ENCODE measurements at places on chromosomes 6 and 20.

DNA sequence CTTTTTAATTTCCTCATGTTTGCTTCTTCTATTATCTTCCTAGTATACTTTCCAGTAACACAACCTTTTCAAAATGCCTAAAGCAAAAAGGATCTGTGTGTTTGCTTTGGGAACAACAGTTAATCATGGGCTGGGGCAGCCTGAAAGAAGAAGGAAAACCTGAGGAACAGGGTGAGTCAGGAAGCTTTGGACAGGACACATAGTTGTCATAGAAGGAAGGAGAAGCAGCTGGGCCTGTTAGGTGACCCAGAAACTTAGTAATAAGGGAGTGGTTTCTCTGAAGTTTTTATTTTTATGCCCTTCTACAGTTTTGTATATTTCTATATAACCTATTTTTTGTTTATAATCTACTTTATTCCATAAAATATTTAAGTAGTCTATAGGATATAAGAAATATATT is 61.4 kb downstream of the CD24 start:
- no peak for DNase-seq

- DNase-seq, result no peak
These were observed 71.1 kb downstream of the FIG4 start for GRCh38 chr6:109762166-109762565.

GRCh38 chr6:168123165-168123911 is 44.3 kb upstream of the FRMD1 start:
- no peak for DNase-seq

DNA sequence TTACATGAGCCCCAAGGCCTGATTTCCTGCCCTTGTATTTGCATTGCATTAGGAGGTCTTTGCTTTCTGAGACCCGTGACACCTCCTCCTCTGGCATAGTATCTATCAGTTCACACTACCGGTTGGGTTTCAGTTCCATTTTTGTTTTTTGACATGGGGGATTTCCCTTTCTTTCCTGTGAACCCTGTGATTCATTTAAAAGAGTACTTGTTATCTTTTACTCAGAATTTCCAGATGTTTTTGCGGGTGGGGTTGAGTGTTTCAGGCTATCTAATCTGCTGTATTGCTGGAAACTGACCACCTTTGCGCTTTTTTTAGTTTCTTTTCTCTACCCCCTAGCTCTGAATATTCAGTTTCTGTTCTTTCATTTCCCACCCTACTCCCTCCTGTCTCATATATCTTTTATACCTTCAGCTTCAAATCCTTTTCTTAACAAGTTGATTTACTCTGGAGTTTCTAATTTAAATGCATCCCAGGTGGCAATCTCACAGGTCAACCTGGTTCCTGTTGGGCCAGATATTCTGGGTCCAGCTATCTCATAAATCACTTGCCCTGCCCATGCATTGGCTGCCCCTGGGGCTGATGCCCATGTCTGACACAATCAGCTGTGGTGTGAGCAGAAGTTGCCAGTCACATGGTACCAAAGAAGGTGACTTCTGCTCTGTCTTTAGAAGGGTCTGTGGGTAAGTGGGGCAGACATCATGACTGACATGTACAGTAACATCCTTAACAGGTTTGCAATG is 14.3 kb upstream of the NCOA3 start:
- DNase-seq, result no peak

DNA sequence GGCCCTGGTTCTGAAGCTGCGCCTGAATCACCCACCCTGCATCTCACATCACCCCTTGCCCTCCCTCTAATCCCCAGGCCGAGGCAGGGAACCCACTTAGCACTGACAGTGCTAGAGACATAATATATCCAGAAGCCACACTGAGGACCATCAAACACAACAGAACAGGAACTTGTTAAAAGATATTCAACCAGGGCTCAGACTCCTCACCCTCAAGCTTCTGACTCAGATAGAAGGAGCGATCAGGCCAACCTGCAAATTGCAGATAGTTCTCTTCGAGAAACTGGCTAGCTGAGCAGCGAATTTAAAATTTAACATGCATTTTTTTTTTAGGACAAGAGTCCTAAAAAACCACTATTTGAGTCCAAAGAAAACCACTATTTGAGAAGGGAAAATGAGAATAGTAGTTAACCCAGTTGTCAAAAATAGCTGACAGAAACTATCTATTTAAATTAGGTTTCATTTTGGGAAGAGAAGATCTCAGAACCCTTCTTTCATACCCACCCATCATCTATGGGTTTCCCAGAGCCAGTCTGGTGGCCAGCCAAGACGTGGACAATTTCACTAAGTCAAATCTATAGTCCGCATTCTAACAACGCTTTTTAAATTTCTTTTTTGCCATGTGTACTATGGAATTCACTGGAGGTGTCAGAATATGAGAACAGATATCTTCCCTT is 95.6 kb downstream of the OPRM1 start:
- no peak for DNase-seq

- no peak for DNase-seq
These were observed 869.8 kb upstream of the EPHA7 start for GRCh38 chr6:94289131-94289530.

GRCh38 chr6:149884215-149884614 is 13.7 kb downstream of the RAET1E start:
- no peak for DNase-seq

DNA sequence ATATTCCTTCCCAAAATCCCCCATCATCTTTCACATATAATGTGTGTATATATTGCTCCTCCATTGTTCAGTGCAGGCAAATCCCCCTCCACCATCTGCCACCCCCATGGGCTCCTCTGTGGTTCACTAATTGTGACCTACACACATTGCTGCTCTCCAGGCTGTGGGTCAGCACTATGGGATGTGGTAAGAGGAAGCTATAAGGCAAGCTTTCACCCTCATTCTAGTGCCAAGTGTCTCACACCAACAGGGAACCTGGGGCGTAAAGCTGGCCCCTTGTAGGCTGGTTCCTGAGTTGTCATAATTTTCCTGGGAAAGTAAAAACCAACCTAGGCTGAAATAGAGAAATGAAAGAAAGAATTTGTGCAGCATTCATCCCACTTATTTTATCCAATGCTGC is 16.8 kb downstream of the FKBP1A start:
- DNase-seq, result no peak

DNA sequence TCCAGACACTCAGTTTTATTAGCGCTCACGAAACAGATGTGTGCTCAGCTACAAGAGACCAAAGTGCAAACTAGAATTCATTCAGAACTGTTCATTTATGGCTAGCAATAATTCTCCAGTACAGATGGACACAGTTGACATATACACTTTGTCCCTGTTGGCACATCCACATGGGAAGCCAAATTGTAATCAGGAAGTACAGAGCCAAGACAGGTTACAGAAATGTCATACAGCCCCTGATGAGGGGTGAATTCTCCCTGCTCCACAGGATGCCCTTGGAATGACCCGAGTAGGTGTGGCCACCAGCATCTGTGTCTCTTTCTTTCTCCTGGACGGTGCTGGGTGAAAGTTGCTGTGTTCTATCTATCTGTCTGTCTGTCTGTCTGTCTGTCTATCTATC is 7.6 kb downstream of the DHX35 start:
- no peak for DNase-seq

DNA sequence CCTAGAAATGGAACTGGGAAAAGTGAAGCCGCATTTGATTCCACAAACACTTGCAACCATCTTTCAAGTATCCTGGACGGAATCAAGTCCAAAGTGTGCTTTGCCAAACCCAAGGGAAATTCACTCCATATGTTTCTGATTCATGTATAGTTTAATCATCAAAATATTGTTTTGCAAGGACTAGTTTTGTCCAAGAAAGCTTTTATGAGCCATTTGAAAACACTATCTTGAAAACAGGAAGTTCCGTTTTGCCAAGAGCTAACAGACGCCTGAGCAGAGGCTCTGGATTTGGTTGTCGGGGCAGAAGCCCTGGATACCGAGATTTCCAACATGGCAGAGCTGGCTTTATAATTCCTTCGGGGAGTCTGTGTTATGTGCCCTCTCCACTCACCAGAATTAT is 251.1 kb downstream of the PHACTR1 start:
- DNase-seq, result no peak

DNA sequence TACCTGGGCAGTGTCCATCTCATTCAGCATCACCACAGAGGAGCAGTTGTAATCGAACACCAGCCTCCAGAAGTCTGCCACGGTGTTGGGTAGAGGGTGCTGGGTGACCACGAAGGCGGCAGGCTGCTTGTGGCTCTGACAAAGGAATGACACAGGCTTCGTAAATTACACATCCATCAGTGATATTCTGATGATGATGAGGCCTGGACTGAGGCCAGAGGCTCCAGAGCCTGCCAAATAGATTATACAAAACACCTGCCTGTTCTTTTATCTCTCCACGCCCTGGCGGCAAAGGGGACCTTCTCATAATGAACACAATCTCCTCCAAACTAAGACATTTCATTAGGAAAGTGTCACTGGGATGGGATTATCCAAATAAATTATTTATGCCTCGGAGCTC is 480.2 kb upstream of the CHD6 start:
- DNase-seq, result no peak

DNA sequence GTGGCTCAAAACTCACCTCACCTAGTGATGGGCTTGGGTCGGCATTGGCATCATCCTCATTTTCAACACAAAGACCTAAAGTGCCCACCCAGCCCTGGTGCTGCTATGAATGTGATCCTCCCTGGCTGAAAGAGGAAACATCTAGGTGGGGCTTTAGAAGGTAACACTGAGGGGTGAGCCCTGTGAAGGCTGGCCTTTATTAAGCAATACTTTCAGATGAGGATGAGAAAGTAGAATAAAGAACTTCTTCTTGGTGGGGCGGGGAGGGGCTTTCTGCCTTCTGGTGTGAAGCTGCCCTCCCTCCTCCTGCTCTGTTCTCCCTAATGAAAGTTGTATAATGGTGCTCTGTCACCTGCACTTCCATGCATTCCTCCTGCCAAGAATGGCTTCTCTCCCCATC is 133.0 kb upstream of the TRAF3IP2 start:
- DNase-seq, result no peak

DNA sequence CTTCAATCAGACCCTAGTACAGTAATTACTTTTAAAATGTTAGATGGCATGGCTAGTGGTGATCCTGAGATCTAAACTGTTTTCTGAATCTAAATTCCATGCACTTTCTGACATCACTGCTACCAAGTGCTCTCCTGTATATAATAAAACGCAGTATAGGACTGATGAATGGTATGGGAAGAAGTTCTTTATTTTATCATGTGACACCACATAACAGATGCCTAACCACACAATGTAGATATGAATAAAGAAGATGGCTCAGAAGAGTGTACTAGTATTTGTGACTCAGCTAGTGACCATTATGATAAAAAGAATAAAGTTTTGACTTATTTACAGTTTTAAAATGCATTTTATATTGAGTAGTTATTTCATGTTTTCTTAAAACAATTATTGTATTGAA is 8.5 kb downstream of the NDUFAF4 start:
- DNase-seq, result no peak

- DNase-seq, result no peak
These were observed 64.6 kb upstream of the PIM1 start for GRCh38 chr6:37105148-37106050.

DNA sequence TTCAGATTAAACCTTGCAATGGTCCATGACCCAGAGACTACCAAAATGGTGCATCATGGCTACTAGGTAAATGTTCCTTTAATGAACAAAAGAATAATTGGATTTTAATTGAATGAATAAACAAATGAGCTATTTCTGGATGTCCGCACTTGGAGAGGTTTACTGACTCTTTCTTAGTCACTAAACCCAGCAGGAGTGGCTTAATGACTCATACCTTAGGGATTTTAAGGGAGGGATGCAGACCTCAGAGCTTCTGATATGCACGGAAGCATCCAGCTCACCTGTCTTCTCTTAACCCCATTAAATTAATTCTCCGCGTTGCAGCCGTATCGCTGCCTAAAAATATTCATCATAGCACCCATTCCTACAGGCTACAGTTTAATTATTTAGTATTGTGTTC is 970.0 kb upstream of the SLC35B3 start:
- DNase-seq, result no peak

DNA sequence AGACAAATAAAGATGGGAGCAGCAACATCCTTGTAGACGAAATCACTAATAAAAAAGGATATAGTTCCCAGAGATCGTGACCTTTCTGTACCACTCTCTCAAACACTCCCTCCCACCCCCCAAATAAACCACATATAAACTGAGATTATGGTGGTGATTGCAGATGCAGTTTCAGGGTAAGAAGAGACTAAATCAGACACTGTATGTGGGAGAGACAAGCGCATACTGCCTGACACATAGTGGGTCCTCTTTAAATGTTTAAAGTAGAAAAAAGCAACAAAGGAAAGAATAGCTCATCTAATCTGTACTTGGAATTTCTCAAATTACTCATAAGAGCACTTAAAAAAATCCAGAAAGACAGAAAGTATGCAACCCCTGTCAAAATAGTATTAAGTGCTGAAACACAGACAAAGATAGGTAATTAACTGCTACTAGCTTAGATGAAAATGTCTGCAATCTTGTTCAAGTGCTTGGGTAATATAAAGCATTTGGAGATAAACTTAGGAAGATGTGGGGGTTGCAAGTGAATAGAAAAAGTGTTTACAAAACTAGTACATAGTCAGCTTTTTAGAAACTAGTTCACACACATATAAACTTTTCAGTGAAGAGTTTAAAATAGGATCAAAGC is 151.6 kb downstream of the BACH2 start:
- no peak for DNase-seq

- DNase-seq, result no peak
These were observed 9.4 kb upstream of the STXBP5 start for GRCh38 chr6:147194652-147195411.

GRCh38 chr6:167750956-167751358 is 75.8 kb upstream of the AFDN start:
- no peak for DNase-seq

GRCh38 chr20:62366370-62367135 is 559 bp downstream of the LAMA5 start:
- no peak for DNase-seq

Data from GOT3 (cell line).